COR-L47 (cell line): ENCODE measurements at places on chromosomes 13 and 19.

GRCh38 chr13:76516013-76516412 lies 370.2 kb downstream of the KCTD12 start:
- DNase-seq: no peak

DNA sequence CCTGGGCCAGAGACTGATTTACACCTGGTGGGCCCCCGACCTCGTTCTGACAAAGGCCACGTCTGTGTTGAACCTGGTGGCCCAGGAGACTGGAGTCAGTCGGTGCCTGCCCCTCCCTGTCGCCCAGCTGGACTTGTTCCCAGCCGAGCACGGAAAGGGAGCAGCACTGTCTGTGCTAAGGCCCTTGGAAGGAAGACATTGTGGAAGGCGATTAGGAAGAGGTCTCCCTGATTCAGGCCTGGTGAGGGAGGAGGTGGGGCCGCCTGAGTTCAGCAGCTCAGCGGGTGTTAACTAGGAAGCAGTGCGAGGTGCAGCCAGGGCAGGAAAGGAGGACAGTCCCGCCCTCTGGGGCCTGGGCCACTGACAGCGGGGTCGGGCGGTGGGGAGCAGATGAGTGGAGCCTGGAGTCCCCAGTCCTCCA lies 64.7 kb downstream of the GPR12 start:
- no peak for DNase-seq

- DNase-seq: peak; percentile 21
Observed at GRCh38 chr19:12611361-12611699, 610 bp downstream of the ZNF791 start.

DNA sequence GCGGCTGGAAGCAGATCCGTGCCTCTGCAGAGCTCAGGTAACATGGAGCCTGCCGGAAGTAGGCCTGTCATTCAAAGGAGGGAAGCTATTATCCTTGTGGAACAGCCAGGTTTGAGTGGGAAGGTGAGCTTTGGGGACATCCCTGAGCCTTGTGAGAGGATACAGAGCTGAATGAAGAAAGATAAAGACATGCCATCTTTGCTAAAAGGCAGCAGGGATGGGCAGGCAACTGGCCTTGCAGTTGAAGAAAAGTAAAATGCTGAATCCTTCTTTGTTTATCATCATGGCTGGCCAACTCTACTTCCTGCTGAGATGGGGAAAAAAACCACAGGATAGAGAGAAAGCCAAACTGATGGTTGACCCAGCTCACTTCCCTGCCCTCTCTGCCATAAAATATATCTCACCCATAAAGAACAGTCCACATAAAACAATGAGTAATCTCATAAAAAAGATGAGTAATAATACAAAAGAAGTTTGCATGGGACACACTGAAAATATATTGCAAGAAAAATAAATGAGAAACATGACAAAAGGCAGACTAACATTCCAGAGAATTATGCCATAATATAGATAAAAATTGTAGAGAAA lies 226.3 kb downstream of the DLEU7 start:
- no peak for DNase-seq

DNA sequence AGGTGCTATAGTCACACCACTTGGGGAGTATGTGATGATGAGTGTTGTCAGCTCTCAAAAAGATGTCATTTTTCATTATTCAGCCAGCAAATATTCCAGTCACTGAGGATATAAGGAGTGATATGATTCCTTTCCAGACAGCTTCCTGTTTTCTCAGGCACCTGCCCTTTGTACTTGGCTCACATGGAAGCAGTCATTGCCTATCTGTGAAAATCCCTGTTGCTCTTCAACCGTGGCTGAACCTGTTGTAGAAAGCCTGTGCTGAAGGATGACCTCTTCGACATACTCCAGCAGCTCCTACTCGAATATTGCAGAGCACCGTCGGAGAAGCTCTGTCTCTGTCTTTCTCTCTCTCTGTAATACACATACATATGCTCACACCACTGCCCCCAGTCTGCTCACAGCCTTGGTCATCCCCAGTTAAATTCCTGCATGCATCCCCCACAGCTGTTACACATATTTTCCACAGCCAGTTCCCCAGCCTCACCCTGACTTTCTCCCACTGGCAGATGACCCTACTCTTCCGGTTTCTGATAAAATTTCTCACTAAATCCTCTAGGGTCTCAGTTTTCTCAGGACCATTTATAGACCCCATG lies 204.2 kb upstream of the ARGLU1 start:
- no peak for DNase-seq

- DNase-seq: no peak
Observed at GRCh38 chr19:49422407-49423070, 702 bp downstream of the PTH2 start.

DNA sequence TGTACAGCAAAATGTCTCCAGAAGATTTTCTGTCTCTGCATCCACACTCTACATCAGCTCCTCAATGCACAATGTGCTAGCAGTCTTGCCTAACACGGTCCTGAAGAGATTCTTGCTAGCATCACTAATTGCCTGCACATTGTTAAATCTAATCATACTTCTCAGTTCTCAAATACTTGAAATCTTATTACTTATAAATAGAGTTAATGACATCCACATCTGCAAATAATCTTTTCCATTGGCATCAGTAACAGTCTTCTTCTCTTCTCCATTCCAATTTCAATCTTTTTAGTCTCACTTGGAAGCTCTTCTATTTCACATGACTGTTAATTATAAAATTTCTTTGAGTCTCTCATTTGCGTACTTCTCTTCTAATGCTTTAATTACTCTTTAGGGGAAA lies 630.5 kb upstream of the SLITRK6 start:
- DNase-seq: no peak
